ENCODE measurements at places on chromosomes 16 and 17.
A peak's percentile ranks its signal among the peaks of the same experiment; 100 is the strongest.

DNA sequence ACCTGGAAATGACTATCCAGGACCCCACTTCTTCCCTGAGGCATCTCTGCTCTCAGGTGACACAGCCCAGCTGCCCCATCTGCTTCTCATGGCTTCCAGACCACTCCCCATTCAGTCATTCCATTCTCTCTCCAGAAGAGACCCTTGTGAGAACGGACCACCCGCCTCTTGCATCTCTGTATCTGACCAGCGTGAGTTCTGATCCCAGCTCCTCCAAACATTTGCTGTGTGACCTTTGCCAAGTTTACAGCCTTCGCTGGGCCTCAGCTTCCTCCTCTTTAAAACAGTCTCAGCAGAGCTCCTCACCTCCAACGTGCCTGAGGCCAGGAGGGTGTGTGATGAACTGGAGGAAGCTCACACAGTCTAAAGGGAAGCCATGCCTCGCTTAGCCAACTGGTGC is 39.6 kb downstream of the C16orf82 start:
- no peak for DNase-seq

DNA sequence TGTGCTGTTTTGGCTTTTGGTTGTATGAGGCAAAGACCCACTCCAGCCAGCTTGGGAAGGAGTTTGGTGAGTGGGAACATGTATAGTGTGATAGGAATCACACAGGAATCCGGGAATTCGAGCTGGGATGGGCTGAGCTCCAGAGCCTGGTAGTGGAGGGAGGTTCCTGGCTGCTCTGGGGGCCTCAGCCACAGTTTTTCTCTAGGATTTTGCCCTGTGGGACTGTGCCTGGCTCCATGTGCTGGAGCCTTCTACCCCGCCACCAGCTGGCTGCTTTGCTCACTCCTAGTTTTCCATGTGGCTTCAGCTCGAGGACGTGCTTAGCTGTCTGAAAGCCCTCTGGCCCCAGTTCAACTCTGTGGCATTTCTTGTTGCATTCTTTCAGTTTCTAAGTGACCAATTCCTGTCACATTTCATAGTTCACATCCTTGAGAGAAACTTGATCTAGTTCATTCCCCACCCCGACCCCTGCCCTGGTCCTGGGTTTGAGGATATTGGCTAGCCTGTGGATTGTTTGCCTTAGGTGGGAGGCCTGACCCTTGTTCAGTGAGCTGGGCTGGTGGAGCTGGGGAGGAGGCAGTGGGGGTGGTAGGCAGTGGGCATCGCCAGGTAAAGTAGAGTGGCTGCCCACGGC is 5.0 kb downstream of the SEC14L1 start:
- peak; percentile 88 for DNase-seq

DNA sequence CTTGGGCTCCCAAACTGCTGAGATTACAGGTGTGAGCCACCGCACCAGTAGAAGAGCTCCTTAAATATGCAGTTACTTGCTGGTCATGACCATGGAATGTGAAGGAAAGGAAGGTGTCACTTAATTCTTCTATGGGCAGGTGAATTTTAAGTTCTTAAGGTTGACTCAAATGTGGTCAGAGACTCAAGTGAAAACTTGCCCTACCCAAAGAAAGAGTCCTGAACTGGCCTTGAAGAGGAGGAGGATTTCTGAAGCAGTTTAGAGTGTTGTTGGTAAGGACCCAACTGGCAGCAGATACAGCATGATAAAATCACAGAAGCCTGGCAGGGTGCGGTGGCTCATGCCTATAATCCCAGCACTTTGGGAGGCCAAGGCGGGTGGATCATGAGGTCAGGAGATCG is 29.4 kb downstream of the CHD9 start:
- DNase-seq: no peak

- no peak for DNase-seq
Measured at GRCh38 chr17:11582217-11582616, 16.1 kb upstream of the DNAH9 start.

DNA sequence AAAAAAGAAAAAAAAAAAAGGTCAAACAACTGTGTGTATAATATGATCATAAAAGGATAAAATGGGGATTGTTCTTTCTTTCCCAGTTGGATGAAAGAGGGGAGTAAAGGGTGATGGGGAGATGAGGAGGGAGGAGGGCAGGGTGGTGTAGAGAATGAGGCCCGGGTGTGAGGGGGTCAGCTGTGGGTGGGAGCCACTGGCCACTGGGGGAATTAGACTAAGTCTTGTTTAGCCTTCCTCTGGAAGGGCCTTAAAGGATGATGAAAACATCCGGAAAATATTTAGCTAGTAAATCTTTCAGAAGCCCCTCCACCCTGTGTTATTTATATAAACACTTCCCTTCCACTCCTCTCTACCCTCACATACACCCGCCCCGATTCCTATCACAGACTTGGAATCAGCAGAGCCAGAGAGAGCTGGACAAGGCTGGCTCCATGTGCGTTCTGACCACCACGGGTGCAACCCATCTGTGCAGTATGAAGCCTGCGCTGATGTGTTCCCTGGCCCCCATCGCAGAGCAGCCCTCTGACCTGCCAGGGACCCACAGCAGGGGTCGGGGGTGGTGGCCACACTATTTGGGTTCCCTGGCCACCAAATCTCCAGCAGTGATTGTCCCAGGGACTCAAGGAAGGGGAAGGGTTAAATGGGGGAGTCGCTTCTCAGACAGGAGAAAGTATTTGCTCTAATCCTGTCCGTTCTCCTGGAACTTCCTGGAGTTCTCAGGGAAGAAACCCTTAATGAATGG is 72.7 kb downstream of the GAS7 start:
- no peak for DNase-seq

GRCh38 chr16:57479205-57479975 is 6.9 kb downstream of the DOK4 start:
- peak; percentile 71 for DNase-seq

DNA sequence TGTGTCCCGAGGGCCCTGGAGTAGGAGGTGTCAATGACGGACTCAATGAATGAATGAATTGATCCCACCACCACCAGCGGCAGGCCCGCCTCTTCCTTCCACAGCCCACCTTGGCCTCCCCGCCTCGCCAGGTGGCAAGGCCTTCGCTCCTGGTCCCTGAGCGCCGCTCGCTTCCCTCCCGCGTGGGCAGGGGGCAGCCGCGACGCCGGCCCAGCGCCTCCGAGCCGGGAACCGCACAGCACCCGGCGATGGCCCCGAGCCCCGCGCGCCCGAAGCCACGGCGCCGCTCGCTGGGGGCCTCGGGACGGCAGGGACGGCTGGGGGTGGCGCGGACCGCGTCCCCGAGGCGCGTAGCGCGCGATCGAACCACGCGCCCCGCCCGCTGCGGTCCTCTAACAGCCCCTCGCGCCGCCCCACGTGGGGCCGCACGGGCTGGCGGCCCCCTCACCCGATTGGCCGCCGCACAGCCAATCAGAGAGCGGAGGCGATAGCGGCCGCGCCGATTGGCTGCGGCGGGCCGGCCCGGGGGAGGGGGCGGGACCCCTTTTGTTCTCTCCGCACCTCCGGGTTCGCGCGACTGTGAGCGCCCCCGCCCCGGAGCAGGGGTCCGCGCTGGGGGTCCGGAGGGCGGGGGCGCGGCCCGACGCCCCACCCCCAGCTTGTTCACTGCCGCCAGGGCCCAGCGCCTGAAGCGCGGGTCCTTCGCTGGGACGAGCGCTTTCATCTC is 31.4 kb downstream of the ACTG1 start:
- DNase-seq: peak; percentile 89

GRCh38 chr17:80891397-80892018 is 100.1 kb upstream of the CHMP6 start:
- DNase-seq: peak; percentile 82

- DNase-seq: no peak
Measured at GRCh38 chr17:81961521-81962498, 823 bp upstream of the NOTUM start.

DNA sequence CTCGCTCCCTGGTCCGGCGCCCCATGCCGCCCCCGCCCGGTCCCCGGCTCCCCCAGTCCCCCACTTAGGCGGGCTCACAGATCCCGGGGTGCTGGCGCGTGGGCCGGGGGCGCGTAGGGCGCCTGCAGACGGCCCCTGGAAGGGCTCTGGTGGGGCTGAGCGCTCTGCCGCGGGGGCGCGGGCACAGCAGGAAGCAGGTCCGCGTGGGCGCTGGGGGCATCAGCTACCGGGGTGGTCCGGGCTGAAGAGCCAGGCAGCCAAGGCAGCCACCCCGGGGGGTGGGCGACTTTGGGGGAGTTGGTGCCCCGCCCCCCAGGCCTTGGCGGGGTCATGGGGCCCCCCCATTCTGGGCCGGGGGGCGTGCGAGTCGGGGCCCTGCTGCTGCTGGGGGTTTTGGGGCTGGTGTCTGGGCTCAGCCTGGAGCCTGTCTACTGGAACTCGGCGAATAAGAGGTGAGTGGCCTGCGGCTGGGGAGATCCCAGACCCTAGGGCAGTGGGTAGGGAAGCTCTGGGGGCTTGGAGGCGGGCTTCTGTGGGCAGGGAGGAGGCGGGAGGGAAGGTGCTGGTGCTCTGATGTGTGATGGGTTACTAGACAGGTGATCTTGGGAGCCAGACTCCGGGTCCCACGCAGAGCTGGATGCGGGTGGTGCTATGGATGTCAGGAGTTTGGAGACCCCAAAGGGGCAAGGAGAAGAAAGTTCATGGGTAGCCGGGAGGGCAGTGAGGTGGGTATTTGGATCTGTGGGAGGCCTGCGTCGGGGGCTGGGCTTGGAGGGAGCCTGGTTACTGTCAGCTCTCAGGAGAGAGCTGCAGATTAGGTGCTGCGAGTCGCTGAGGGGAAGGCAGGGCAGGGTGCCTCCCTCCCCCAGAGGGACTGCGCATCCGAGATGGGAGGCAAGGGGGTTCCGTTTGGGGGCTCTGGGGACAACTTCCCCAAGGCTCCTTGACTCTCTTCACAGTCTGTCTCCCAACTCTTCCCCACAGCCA is 560 bp downstream of the EFNB3 start:
- DNase-seq: peak; percentile 45

DNA sequence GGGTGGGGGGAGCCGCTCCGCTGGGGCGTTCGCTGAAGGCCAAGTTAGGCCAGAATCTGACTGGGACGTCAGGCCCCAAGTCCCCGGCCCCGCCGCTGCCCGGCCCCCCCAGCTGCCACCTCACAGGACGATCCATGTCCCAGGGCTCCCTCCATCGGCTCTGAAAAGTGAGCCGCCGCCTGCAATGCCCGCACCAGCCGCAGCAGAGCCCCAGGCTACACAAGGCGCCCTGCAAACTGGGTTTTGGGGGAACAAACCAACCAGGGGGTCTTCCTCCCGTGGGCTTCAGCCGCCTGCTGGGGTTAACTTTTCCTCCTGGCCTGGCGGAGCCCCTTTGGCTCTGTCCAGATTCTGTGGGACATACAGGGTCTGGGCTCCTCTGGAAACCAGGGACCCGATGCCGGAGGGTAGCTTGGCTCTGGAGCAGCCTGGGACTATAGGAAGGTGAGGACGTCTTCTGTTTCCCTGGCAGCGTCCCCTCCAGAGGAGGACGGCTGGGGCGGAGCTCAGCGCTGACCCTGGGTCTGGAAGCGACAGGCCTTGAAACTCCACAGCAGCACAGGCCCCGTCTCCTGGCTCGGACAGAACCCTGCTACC is 835 bp downstream of the NME4 start:
- peak; percentile 86 for DNase-seq

DNA sequence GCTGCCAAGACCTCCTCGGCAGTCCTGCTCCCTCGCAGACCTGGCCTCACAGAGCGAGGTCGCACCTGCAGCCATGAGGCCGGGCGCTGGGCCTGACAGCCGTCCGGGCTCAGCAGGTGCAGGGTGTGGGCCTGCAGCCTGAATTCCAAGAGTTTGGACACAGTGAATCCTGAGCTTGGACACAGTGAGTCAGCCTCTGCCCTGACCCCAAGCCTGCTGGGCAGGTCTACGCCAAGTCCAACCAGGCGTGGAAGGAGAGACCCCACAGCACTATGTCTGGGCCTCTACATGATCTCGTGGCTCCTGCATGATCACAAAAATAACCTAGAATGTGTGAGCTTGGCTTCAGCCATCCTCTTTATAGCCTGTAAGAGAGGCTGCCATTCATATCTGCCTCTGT is 121.0 kb downstream of the C16orf95 start:
- DNase-seq: no peak

DNA sequence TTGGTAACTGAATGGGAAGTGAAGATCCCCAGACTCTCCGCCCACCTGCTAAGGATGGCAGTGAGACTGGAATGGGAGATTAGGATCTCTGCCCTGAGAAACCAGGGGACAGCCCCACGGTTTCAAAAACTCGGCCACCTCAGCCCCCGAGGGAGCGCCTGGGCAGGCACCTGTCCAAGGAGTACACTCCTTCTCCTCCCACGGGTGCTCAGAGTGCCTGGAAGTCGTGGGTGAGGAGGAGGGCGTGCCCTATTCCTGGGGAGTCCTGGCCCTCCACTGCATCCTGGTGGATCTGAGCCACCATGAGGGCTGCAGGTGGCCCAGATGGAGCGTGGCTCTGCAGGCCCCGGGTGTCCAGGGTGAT is 78.5 kb downstream of the MGAT5B start:
- DNase-seq: no peak

GRCh38 chr16:3085868-3086595 is 13.1 kb downstream of the ZSCAN10 start:
- DNase-seq: no peak

DNA sequence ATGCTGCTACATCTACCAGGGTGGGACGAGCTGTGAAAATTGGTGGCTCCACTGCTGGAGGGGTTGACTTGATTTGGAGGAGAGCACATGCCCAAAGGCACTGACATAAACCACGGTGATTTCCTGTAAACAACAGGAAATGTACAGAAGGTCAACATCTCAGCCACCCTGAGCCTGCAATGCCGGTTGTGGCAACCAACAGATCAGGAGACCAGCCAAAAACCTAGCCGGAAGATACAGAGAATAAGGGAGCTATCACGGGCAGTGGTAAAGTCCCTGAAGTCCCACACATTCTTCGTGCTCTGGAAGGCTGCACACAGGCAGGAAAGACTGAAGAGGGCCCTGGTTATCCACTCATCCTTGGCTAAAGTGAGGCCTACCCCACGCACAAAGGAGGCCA is 56.2 kb downstream of the ADCY9 start:
- no peak for DNase-seq

- DNase-seq: no peak
Measured at GRCh38 chr17:48596735-48597527, 3.4 kb upstream of the HOXB5 start.

DNA sequence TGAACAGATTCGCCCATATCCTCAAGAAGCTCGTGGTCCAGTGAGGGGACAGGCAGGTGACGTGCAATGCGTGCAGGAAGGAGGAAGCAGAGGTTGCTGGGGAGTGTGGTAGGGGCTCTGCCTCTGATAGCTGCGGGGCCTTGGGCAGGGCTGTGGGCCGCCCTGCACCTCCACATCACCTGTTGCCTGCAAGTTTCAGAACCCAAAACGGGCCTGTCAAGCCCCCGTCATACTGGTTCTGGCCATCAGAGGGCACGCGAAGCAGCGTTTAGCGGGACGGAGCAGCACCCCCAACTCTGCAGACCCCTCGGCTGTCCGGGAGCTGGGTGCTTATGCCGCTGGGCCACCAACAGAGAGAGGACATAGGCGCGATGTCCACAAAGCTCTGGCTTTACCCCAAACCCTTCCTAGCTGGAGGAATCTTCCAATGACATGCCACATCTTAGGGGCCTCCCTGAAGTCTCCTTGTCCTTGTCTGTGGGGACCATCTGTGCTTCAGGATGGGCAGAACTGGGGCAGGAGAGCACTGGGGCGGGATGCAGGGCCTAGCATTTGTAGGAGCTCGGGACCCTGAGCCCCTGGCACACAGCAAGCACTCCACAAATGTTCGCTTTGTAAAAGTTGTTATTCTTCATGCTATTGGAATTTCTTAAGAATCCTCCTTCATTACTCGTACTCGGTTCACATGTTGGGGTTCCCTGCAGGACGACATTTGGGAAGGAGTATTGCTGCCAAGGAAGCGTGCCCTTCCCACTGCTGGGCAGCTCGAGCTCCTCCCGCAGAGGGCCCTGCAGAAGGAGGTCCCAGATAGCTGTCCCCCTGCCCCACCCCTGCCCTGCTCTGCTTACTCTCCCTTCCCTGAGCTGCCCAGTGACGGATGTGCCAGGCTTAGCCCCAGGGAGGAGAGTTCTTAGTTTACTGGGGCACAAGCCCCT is 64.3 kb downstream of the CNGB1 start:
- no peak for DNase-seq

Data from aorta (tissue), 5 donors.